Regular cardiac myocyte (primary cell): ENCODE measurements at places on chromosomes 2 and 18. TPM values are rescaled to one million over a fixed set of nuclear protein-coding genes. Genes with fewer than 3 reads are reported as not detected.

DSG3 gene
- under 0.01 TPM in 2 replicates for total RNA-seq

SLC30A3 gene
- total RNA-seq: under 0.01 and 0.19 TPM in 2 replicates

MSGN1 gene
- total RNA-seq: not detected in 2 replicates

IRS1 gene
- total RNA-seq: 7.9 and 19.6 TPM in 2 replicates

LYG2 gene
- not detected in 2 replicates for total RNA-seq
